ENCODE measurements at places on chromosomes 2 and 18.

- no peak for DNase-seq
Measured at GRCh38 chr2:5121121-5121520, 571.1 kb upstream of the SOX11 start.

DNA sequence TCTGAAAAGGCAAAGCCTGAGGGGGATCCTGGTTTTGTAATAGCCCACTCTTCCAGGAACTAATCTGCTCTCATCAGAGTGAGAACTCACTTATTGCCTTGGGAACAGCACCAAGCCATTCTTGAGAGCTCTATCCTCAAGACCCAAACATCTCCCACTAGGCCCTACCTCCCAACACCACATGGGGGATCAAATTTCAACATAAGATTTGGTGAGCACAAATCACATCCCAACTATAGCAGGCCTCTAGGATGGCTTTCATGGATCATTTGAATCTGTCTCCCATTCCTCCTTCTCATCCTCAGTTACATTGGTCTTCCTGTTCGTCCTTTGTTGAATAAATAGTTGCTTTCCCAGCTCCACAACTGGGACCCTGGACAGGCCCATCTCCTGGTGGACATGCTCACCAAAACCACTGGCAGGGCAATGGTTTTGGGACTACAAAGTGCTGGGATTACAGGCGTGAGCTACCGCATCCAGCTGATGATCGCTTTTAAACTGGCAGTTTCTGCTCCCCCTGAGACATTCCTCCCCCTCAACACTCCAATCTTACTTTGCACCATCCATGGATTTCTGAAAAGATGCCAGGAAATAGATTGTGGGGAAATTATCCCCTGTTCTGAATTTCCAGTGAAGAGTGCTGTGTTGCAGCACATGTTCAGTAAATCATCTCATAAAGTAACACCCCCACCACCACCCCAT is 42.6 kb downstream of the MCFD2 start:
- DNase-seq = no peak

DNA sequence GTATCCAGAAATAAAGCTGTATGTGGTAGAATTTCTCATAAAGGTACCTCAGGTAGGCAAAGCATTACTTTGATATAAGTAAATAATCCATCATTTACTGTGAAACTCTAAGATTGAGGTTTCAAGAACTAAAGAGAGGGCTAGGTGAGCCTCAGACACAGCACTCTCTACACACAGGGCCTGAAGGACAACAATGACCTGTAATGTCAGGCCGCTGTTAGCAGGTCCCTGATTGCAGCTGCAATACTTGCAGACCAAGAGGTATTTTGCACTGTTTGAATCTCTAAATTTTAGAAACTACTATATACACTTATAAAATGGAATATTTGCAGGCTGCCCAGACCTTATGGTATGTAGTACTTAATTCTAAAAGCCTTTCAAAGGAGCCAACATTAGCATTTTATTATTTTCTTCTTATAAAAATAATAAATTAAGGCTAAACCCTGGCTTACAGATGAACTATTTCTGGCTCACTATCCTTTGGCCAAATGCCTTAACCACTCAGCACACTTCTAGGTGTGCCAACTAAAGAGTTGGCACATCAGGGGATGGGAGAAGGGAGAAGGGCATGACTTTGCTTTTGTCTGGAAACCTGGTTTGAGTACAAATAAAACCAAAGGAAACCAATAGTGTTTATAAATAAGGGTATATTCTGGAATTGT is 66.7 kb upstream of the SLC39A10 start:
- no peak for DNase-seq

DNA sequence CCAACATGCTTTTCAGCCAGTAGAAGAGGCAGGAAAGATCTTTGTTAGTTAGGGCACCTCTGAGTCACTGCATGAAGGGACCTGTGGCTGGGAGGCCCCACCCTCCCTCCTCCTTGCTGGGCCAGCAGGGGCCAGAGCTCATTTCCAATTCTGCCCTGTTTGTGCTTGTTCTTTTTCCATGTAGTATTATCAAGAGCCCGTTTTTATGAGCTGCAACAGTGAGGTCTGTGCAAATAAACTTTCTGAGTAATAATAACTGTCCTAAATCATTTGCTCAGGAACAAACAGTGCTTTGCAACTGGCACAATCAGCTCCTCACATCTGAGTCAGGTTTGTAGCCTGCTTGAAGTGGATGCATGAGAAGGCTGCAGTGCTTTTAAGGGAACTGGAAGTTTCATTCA is 128.0 kb downstream of the ARL4C start:
- no peak for DNase-seq

DNA sequence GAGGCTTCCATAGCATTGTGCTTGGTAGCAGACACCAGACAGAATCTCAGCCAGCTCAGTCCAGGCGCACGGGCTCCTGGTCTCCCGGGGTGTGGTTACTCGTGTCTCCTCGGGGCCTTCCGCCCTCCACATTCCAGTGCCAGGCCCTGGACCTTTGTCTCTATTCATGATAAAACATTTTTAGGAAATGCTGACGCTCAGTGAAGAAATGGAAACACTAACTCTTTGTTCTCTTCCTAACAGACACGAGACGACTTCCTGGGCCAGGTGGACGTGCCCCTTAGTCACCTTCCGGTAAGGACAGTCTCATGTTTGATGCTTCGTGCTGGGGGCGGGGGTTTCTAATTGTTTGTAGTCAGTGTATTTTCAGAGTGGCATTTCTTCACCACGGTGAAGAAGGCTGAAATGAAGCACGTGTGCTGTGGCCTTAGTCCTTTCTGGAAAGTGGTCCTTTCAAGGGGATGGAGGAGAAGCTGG is 271.8 kb downstream of the NEDD4L start:
- DNase-seq = no peak

DNA sequence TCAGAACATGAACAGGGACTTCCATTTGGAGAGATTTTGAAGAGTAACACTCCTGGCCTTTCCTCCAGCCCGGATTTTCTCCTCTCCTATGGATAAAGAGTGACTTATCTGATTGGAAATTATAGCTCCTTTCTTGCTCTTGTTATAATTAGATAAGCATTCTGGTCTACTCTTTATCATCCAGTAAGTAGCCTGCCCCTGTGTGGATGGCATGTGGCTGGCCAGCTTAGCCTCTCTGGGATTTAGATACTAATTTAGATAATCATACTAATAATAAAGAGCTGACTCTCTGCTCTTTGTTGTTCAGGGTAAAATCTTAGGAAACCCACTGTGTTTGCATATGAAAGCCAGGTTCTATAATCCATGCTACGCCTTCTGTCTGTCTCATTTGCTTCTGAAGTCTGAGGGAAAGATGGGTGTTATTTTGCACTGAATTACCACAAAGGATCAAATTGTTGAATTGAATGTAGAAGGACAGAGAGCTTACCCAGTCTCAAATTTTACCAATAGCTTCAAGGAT is 438.8 kb downstream of the SPAG16 start:
- no peak for DNase-seq

- DNase-seq = no peak
Measured at GRCh38 chr2:143176606-143177005, 47.4 kb downstream of the ARHGAP15 start.

DNA sequence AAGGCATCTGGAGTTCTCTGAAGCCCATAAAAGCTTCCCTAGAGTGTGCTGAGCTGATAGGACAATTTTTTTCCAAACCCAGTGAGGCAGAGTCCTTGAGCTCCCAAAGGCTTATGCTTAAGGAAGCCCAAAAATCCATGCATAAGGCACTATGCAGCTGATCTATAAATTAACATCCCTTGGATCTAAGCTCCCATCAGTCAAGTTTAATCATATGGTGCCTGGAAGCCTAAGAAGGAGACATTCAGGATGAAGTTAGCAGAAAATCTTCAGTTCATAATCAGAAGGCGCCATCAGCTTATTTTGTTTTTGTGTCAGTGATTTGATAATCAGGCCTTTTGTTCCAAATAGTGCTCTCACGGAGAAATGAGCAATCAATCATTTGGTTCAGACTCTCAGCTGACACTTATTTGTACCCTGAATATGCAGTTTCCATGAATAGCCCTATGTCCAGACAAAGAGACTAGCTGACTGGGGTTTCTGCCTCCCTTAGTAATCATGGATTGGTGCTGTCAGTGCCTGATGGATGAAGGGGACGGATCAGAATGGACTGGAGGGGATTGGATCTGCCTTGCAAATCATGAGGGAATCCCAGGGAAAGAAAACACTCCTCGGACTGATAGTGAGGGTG is 464.8 kb upstream of the RGPD4 start:
- DNase-seq = no peak

- no peak for DNase-seq
Measured at GRCh38 chr18:23143016-23143814, 7.9 kb downstream of the CABLES1 start.

DNA sequence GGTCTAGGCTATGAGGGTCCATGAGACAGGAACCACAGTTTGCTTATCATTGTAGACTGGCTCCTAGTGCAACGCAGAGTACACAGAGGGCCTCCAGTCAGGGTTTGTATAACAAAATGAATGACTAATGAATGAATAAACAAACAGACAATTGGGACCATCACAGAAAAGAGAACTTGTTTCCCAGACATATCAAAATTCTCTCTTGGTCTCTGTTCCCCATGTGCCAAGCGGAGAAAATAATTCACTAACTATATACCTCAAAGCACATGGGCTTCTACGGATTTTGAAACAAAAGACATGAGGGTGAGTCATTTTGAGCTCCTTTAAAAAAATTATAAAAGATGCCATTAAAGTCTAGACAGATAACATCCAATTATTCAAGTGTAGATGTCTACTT is 28.0 kb downstream of the INO80C start:
- no peak for DNase-seq

DNA sequence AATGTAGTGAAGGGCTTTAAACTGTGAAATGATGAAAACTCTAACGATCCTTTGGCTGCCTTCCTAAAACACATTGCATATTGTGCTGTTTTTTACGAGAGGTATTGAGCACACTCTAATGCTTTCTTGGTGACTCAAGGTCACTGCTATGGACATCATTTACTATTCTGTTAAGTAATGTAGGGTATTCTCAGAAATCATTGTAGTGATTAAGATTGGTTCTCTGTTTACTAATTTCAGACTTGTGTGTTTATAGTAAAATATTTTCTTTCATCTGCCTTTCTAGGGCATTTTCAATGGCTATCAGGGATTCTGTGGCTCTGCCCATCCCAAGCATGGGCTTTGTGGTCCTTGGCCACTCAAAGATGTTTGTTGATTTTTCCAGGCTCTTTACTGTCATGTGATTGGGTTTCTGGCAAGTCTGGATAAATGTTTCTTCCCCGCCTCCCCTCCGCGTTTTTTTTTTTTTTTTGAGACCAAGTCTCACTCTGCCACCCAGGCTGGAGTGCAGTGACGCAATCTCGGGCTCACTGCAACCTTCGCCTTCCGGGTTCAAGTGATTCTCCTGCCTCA is 29.3 kb downstream of the UBE2F start:
- DNase-seq = no peak

GRCh38 chr2:232349546-232349945 is 29.0 kb upstream of the ALPP start:
- no peak for DNase-seq

- DNase-seq = no peak
Measured at GRCh38 chr2:206080927-206081326, 5.0 kb downstream of the INO80D start.

- DNase-seq = no peak
Measured at GRCh38 chr2:163888591-163888990, 152.8 kb upstream of the FIGN start.

DNA sequence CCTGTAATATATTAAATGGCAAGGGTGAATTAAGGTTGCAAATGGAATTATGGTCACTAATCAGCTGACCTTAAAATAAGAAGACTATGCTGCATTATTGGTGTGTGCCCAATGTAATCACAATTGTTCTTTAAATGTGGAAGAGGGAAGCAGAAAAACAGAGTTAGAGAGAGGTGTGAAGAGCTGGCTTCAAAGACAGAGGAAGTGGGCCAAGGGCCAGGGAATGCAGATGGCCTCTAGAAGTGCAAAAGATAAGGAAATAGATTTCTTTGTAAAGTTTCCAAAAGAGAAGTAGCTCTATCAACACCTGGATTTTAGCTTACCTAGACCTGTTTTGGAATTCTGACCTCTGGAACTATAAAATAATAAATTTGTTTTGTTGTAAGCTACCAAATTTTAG is 276.0 kb downstream of the LRRTM1 start:
- DNase-seq = no peak

DNA sequence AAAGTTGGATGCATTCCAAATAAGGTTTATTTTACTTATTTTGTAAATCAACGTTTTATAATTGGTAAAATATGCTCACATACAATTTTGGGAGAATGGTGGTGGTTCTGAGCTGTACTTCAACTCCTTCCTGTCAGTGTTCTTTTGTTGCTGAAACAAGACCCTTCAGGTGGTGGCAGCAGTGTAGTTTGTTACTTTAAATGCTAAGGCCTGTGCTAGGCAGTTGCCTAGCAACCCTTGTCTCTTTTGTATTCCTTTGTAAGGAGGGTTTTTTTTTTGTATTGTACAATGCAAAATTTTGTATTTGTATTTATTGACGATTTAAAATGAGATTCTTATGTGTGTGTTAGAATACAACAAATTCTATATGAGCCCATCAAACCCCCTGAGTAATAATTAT is 166.0 kb upstream of the FAM98A start:
- DNase-seq = no peak

GRCh38 chr2:60965499-60965785 is 52.1 kb upstream of the PEX13 start:
- DNase-seq = no peak

GRCh38 chr2:203586206-203586605 is 51.1 kb upstream of the RAPH1 start:
- no peak for DNase-seq

DNA sequence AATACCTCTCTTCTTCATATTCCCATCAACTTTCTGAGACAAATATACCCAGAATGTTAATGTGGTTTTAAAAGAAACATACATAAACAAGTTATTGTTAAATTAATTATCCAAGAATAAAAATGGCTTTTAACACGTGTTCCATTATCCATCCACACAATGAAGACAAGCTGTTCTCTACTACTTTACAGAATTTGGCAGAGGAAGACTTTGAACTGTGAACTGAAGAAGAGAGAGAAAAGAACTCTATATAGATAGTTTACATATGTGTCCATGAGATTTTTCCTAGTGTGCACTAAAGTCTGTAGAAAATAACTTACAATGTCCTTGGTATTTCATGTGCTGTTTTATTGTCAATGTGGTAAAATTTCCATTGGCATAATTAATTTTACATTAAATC is 207.0 kb upstream of the COL3A1 start:
- no peak for DNase-seq

DNA sequence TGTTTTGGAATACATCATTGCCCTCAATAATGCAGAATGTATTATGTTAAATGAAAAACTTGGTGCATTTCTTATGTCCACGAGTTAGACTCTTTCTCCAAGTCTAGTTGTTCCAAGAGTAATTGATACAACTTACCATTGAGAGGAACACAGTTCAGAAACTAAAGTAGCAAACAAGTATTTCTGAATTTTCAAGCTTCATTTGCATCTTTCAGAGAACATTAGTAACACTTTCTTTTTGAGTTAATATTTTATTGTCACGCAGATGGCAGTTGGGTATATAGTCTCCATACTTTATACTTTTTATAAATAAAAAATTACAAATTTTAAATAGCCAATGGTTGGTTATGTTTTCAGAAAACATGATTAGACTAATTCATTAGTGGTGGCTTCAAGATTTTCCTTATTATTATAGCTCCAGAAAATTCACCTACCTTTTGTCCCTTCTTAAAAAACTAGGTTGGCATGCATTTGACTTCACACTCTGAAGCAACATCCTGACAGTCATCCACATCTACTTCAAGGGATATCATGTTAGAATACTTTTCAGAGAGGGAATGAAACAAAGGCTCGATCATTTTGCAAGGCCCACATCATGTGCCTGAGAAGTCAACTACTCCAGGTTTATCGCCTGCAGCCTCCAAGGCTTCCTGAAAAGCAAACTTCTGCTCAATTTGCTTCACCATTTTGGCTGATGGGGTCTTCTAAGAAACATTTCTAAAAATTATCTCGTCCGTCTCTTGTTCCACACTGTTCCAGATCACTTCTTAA is 29.9 kb downstream of the LYPD6B start:
- DNase-seq = no peak
